Psoas muscle (tissue), 8 donors: ENCODE measurements at places on chromosomes 1 and 21. TPM values are rescaled to one million over a fixed set of nuclear protein-coding genes. Genes with fewer than 3 reads are reported as not detected.
A peak's percentile ranks its signal among the peaks of the same experiment; 100 is the strongest.

LEMD1 gene
- polyA plus RNA-seq, result not detected

DNA sequence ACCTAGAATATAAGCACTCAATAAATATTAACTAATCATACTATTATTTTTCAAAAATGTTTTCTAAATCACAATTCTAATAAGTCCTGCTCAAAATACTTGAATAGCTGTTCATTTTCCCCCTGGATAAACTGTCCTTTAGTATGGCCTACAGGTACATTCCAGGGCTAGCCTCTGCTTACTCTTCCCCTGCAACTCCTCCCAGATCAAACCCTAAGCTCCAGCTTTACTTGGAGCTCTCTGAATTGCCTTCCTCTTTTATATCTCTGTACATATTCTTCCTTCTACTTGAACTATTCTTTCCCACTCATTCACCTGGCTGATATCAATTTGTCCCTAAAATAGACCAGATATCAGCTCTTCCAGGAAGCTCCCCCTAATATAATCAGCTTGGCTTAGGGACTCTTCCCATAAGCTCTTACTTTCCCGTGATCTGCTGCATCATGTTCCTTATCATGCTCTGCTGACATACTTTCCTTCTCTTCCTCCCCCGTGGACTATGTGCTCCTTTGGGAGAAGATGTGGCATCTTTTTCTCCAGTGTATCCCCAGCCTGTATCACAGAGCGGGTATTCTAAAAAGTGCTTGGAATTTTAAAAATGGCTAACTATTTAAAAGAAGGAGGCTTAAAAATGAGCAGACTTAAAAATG lies 43.1 kb upstream of the PIGC start:
- DNase-seq, result no peak

- DNase-seq, result no peak
Observed at GRCh38 chr21:34938089-34938764, 110.9 kb downstream of the RUNX1 start.

DNA sequence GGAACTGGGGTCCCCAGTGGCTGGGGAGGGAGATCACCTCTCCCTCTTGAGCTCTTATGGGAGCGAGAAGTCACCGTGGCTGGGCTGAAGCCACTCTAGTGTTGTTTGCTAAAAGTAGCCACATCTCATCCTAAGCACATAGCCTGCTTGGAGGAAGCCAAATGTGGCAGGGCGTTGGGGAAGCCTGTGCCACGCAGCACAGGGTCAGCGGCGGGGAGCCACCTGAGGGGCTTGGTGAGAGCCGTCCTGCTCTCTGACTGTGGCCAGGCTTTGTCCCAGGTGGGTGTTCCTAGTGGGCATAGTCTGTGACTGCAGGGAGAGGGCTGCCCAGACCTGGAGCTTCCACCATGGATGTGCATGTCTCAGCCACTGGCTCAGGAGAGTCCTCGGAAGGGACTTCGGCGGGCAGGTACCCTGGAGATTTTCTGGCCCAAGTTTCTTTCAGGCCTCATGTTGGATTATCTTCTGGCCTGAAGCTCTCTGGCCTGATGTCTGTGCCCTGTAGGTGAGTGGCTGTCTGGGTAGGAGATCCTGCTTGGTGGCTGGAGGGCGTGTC lies 38.9 kb downstream of the MORN1 start:
- peak; percentile 7 for DNase-seq

- DNase-seq, result no peak
Observed at GRCh38 chr1:228925691-228926090, 190.4 kb downstream of the RHOU start.

DNA sequence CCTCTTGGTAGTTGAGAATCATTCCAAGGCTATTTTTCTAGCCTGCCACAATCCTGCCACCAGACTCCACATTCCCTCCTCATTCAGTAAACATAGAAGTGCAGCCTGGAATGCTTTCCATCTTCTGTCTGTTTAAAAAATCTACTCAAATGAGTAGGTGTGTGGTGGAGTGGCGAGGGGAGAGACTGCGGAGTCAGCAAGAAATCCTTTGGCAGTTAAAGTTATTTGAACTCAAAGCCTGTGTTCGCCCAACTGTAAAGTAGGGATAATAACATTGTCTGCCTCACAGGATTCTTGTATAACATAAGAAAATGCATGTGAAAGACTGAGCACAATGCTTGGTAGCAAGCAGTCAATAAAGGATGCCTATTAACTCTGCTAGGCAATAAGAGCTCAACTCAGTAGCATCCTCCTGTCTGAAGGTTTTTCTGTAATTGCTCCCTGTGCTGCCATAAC lies 22.2 kb upstream of the DPT start:
- no peak for DNase-seq

DNA sequence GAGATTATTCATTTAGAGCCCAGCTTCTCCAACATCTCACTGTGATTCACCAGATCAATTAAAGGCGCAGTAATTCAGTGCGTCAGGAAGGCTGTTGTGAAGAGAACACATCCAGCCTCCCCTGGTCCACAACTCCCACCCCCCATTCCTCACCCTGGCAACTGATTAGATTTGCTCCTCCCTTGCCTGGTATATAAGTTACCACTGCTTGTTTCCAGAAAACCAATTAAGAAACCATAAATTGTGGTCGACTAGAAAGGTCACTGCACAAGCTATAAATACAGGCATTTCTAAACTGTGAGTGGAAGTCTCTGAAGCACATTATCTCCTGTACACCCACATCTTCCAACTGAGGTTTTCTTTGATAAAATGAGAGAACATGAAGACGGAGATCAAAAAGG lies 41.9 kb downstream of the FAM163A start:
- no peak for DNase-seq

DNA sequence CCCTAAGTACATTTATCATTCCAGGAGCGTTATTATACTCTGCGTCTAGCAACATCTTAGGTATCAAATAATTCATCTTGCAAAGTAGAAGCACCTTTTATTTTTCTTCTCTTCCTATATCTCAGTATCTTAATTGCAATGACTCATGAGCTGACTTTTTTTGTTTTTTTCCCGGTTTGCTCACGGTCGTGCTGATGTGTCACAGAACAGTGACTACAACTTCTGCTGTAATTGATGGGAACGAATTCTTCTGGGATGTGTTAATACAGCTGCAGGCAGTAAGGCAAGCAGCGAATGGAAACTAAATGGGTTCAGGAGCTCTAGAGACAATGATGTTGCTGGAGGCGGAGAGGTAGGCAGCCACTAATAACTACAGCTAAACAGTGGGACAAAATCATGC lies 89.8 kb upstream of the TMPRSS15 start:
- no peak for DNase-seq

GRCh38 chr21:27825035-27825434 lies 858.1 kb upstream of the ADAMTS5 start:
- no peak for DNase-seq

GRCh38 chr21:33205476-33205875 lies 24.3 kb upstream of the IFNAR2 start:
- no peak for DNase-seq

GPR3 gene
- 0.12 TPM for polyA plus RNA-seq

DNA sequence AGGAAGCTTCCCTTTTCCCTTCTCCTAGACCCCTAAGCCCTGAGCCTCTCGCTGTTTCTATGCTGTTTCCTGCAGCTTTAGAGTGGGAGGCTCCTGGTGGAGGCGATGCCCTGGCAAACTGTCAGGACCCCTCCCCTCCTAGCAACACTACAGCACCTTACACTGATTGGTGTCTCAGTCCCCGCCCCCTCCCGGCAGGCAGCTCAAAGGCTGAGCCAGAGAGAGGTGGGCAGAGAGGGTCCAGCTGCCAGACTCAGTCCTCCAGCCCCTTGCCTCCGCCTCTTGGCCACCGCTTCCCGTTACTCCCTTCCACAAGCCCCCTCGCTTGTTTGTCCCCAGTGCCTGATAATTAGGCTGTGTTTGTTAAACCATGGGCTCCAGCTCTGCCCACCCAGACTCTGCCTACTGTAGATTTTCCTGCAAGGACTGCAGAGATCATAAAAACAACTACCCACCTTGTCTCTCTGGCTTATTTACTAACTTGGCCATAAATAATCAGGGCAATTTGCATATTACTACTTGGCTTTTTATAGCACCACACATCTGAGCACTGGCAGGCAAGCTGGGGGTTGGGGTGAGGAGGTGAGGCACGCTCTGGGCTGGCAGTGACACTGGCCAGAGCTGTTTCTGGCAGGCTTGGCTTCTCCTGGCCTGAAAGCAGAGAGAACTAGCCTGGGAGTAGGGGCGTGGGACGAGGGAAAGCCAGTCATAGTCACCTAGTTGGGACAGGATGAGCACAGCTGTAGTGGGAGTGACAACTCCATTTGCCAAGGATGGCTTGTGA lies 107.5 kb downstream of the CSMD2 start:
- no peak for DNase-seq

DNA sequence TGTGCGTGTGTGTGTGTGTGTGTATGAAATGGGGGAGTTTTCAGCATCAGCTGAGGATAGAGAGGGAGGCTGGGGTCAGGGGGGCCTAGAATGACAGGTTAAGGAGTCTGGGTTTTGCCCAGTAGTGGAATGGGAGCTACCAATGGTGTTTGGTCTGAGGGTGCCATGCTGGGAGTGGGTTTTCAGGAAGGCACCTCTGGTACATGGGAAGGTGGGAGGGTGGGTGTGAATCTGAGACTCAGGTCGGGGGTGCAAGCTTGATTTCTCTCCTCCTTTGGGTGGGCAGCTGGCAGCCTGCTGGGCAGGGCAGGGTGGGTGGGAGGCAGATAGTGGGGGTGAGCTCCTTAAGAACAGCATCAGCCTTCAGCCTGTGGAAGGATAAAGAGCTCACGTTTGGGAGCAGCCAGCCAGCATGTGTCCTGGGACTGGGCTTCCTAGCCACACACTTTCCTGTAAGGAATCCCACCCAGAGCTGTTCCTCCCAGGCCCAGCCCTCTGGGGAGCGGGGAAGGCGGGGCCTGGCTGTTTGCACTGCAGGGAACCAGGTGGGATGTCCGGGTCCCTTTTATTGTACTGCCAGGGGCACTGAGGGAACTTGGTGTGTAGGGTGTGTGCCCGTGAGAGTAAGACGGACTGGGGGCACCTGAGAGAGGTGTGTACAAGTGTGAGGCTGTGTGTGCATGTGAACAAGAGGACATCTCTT lies 152.8 kb downstream of the FOXD2 start:
- DNase-seq, result no peak

DNA sequence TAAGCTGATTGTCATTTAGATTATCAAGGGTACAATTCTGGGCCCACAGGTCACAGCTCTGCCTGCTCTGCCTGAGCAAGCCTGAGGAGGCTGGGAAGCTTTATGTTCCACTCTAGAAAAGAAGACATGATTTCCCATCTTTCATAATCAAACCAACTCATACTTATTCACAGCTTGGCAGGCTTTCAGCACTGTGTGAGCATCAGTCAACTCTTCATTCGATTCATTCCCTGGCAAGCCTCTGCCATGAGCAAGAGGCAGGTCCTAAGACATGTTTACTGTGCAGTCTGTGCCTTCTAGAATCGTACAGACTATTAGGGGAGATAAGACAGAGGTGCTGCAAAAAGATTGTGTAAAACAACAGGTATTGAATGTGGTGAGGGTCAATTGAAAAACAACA lies 24.5 kb upstream of the KIRREL1 start:
- no peak for DNase-seq

GRCh38 chr1:44418022-44418673 lies 13.1 kb downstream of the RNF220 start:
- no peak for DNase-seq

GRCh38 chr1:118081387-118081786 lies 103.6 kb downstream of the SPAG17 start:
- DNase-seq, result no peak

S100A7 gene
- not detected for polyA plus RNA-seq

TMEM52 gene
- polyA plus RNA-seq, result 137 TPM

DNA sequence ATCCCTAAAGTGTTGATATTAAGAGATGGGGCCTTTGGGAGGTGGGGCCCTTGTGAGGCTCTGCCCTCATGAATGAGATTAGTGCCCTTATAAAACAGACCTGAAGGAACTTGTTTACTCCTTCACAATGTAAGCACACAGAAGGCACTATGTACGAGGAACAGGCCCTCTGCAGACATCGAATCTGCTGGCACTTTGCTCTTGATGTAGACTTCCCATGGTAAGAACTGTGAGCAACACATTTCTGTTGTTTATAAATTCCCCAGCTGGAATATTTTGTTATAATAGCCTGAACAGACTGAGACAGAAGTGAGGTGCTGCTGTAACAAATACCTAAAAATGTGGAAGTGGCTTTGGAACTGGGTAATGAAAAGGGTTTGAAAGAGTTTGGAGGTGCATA lies 193.2 kb downstream of the TGFB2 start:
- no peak for DNase-seq

CDC20 gene
- polyA plus RNA-seq, result 1.6 TPM

PRKAA2 gene
- 2.1 TPM for polyA plus RNA-seq

GRCh38 chr1:248857201-248857600 lies 1.7 kb downstream of the ZNF692 start:
- DNase-seq, result no peak

- no peak for DNase-seq
Observed at GRCh38 chr1:6141592-6141991, 38.5 kb downstream of the CHD5 start.

CD2 gene
- 0.21 TPM for polyA plus RNA-seq

PMVK gene
- 35.6 TPM for polyA plus RNA-seq

- no peak for DNase-seq
Observed at GRCh38 chr1:213332491-213332890, 281.4 kb downstream of the RPS6KC1 start.

PROX1 gene
- polyA plus RNA-seq, result 1.7 TPM

DNA sequence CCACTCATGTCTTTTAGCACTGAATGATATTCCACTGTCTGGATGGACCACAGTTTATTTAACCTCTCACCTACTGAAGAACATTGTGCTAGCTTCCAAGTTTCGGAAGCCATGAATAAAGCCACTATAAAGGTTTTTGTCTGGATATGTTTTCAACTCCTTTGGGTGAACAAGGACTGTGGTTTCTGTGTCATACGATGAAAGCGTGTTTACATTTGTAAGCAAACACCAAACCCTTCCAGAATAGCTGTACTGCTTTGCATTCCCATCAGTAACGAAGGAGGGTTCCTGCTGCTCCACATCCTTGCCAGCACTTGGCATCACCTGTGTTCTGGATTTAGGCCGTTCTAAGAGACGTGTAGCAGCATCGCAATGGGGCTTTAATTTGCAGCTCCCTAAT lies 10.7 kb upstream of the ARHGEF16 start:
- no peak for DNase-seq

SIKE1 gene
- 30.4 TPM for polyA plus RNA-seq

GRCh38 chr1:203056516-203056915 lies 29.3 kb downstream of the MYOG start:
- peak; percentile 1 for DNase-seq

GRCh38 chr1:43043695-43044094 lies 85.0 kb upstream of the SLC2A1 start:
- no peak for DNase-seq

DNA sequence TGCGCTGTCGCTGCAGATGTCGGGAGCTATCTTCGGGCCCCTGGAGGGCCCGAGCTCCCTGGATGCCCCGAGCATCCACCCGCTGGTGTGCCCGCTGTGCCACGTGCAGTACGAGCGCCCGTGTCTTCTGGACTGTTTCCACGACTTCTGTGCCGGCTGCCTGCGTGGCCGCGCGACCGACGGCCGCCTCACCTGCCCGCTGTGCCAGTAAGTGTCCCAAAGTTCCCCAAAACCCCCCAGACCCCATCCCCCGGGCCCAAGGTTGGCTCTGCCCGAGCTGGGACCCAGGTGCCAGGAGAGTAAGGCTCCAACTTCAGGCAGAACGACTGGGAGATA lies 569 bp downstream of the RNF207 start:
- no peak for DNase-seq

MANEAL gene
- 4.0 TPM for polyA plus RNA-seq
